ENCODE measurements at places on chromosomes 3 and 15.

GRCh38 chr3:976006-976405 is 116.8 kb upstream of the CNTN6 start:
- DNase-seq: no peak

DNA sequence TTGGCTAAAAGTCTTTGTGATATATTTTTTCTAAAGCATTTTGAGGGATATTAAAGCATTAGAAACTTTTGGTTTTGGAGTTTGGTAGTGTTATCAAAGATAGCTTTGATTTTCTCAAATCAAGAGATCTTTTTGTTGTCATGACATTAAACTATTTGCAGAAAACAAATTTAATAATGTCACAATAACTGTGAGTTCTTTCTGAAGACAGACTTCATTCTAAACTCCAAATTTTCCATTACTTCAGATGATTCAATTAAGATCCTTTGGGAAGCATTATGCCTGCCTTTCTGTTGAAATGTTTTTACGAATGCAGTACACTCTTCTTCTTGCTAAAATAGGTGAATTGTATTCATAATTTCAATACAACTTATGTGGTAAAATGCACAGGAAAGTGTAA is 145.4 kb downstream of the ALCAM start:
- DNase-seq: no peak

DNA sequence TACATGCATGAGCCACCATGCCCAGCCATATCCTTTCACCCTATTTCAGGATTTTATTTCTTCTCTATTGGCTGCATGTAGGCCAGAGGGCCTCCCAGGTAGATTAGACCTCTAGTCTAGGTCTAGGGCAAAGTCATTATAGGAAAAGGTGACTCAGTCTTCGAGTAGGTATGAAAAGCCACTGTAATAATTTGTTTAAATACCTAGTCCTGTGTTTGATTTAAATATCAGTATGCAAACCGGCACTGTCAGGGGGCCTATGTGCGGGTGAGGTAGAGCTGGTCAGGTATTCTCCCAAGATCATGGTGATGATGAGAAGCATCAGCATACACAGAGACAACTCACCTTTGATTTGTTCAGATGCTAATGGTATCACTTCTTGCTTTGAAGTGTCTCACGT is 101.4 kb upstream of the UMPS start:
- no peak for DNase-seq

- no peak for DNase-seq
Measured at GRCh38 chr3:87674397-87675161, 384.2 kb downstream of the CGGBP1 start.

GRCh38 chr15:25736461-25736860 is 126.7 kb downstream of the ATP10A start:
- DNase-seq: no peak

GRCh38 chr15:42402455-42403205 is 43.3 kb downstream of the CAPN3 start:
- DNase-seq: no peak

DNA sequence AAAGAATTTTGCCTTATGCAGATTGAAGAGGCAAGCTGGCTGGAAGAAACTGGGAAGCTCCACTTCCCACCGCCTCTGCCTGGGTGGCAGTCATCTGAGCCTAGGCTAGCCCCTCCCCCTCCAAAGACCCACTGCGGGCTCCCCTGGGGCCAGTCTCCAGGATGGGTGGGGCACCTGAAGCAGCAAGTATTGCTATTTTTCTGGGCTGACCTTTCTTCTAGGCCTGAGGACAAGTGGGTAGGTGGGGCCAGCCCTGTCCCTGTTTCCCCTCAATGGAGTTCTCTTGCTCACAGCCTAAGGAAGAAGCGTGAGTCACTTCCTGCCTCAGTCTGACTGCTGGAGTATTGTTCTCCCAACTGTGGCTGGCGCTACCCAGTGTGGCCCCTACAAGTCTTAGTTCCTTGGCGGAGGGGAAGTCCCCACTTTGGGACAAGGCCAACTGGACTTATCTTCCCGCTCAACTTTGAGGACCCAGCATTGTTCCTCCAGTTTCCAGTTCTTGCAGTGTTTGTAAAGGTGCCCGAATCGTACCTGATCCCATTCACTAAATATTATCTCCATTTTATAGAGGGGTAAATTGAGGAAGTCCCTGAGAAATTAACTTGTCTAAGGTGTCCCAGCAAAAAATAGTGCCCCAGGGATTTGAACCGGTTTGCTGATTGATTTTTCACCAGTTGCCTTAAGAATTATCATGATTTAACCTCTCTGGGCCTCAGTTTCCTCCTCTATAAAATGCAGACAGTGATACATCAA is 1.4 kb downstream of the FURIN start:
- DNase-seq: peak; percentile 88

GRCh38 chr3:57910990-57911389 is 97.2 kb upstream of the FLNB start:
- no peak for DNase-seq

Data from fibroblast of mammary gland (primary cell).